Pulmonary artery endothelial cell (primary cell): ENCODE measurements at places on chromosomes 11 and 22. TPM values are rescaled to one million over a fixed set of nuclear protein-coding genes. Genes with fewer than 3 reads are reported as not detected.

MAML2 gene
- total RNA-seq, result 3.5 and 4.7 TPM in 2 replicates

GNAZ gene
- total RNA-seq, result 1.1 and 2.8 TPM in 2 replicates

OR52N4 gene
- total RNA-seq, result not detected in 2 replicates

SMCO4 gene
- 9.0 and 10.1 TPM in 2 replicates for total RNA-seq

CCDC117 gene
- total RNA-seq, result 12.7 and 30.9 TPM in 2 replicates

DEFB131B gene
- total RNA-seq, result not detected in 2 replicates

KBTBD3 gene
- 3.7 and 3.9 TPM in 2 replicates for total RNA-seq

SYT8 gene
- total RNA-seq, result not detected in 2 replicates

BID gene
- total RNA-seq, result 48.3 and 65.7 TPM in 2 replicates

CNTF gene
- 1.6 and 2.2 TPM in 2 replicates for total RNA-seq

MRGPRD gene
- total RNA-seq, result not detected in 2 replicates

UQCC3 gene
- 10.0 and 13.0 TPM in 2 replicates for total RNA-seq

LRRC74B gene
- not detected in 2 replicates for total RNA-seq

NEFH gene
- total RNA-seq, result 1.1 and 3.8 TPM in 2 replicates

HBG2 gene
- not detected in 2 replicates for total RNA-seq

OR56A1 gene
- not detected in 2 replicates for total RNA-seq

ISX gene
- total RNA-seq, result not detected in 2 replicates

MRGPRX3 gene
- not detected in 2 replicates for total RNA-seq

BTG4 gene
- total RNA-seq, result not detected in 2 replicates

MLC1 gene
- total RNA-seq, result not detected in 2 replicates

SULT4A1 gene
- total RNA-seq, result 0.26 TPM in 1 of 2 replicates, not detected in the other

NELL1 gene
- total RNA-seq, result not detected in 2 replicates

PTS gene
- 26.5 and 39.1 TPM in 2 replicates for total RNA-seq

DNAJC24 gene
- total RNA-seq, result 15.6 and 16.2 TPM in 2 replicates

CD3D gene
- total RNA-seq, result not detected in 2 replicates

IGLL1 gene
- not detected in 2 replicates for total RNA-seq

SLC7A4 gene
- total RNA-seq, result not detected in 2 replicates

MIF gene
- total RNA-seq, result 204 and 418 TPM in 2 replicates

OR5D14 gene
- not detected in 2 replicates for total RNA-seq

TUBA8 gene
- 7.3 and 12.9 TPM in 2 replicates for total RNA-seq

CD3E gene
- total RNA-seq, result not detected in 2 replicates

EMID1 gene
- not detected in 2 replicates for total RNA-seq

PHOX2A gene
- total RNA-seq, result not detected in 2 replicates

SLC39A13 gene
- total RNA-seq, result 60.8 and 77.0 TPM in 2 replicates

CABP4 gene
- 0.04 and 0.33 TPM in 2 replicates for total RNA-seq

ATXN10 gene
- total RNA-seq, result 66.5 and 76.2 TPM in 2 replicates

OR5A1 gene
- total RNA-seq, result not detected in 2 replicates

DPP3 gene
- 65.5 and 89.1 TPM in 2 replicates for total RNA-seq

KLHL22 gene
- 19.1 and 21.4 TPM in 2 replicates for total RNA-seq

CTTN gene
- 350 and 387 TPM in 2 replicates for total RNA-seq

SYNGR1 gene
- 2.3 and 3.9 TPM in 2 replicates for total RNA-seq

PLAAT3 gene
- 44.7 and 57.6 TPM in 2 replicates for total RNA-seq

GAL3ST3 gene
- total RNA-seq, result 0.07 and 0.14 TPM in 2 replicates
